Activated CD4-positive, alpha-beta T cell treated with anti-CD3 and anti-CD28 coated beads for 1 hour (primary cell): ENCODE measurements at places on chromosomes 11 and 22.

DNA sequence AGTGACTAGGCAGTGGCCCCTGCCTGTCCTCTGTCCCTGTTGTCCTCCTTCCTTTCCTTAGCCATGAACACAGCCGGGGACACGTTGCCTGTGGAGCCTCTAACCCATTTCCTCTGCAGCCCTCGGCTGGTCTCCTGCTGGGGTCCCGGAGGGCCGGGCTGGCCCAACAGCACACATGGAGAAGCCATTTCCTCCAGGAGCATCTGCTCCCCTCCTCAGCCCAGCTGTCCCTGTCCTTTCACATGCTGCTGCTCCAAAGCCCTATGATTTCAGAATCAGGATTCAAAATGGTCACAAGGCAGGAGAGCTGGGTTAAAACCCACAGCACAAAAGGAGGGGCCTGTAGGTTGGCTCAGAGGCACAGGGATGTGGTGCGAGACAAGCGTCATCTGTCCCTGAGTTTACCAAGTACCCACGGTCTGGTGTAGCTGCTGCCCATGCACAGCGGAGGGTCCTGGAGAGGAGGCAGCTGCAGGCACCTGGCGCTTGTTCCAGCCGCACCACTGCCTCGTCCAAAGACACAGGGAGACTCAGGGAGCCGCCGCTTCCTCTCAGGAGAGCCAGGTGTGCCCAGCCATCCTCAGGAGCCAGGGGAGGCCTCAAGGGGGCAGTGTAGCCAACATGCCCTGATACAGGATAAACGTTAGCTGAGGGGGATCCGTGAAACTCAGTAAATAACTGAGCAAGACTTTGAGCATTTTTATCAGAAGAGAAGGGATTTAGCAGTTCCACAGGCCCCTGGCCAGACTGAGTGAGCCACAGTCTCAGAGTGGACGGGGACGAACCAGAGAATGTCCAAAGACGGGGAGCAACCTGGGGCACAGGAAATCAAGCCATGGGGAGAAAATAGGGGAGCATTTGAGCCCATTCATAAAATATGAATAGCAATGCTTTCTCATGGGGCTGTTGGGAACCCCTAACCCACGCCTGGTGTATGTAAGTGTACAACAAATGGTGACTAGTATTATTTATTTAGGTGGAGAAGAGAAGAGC, 3.9 kb upstream of the VSIG10L2 start:
- DNase-seq = peak; percentile 23

GRCh38 chr22:31954535-31955523, 10.5 kb downstream of the YWHAH start:
- DNase-seq = no peak

DNA sequence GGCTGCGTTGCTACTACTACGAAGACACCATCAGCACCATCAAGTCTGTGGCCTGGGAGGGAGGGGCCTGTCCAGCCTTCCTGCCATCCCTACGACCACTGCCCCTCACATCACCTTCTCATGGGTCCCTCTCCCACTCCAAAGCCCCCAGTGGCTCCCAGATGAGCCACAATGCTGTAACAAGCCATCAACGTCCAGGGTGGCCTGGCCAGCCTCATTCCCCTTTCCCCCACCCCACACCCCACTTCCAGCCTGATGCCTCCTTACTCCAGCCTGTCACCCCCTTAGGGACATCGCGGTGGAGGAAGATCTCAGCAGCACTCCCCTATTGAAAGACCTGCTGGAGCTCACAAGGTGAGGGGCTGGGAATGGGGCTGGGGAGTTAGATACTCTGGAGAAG, 14.9 kb downstream of the NCF4 start:
- no peak for DNase-seq

- DNase-seq = no peak
These were observed 453.7 kb downstream of the INSC start for GRCh38 chr11:15568440-15568839.

DNA sequence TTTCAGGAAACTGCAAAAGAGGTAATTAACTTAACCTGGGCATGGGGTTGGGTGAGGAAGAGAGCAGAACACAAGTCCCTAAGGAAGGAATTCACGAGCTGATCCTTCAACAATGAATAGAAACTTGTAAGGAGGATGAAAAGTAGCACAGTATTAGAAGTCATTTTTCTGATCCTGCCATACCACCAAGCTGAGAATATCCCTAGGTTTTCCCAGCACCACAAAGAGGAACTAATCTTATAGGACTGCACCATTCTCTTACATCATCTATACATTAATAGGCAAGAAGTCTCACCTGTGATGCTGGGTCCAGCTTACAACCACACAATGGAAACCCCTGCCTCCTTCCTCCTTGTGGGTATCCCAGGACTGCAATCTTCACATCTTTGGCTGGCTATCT, at the start of gene OR52I1:
Gene OR52I1, plus strand, starts transcription at position 301 of the 400 bp plus-strand sequence. Its CDS starts 0 bp downstream, at position 301.
- no peak for DNase-seq

GRCh38 chr11:48001438-48002021, 21.2 kb downstream of the PTPRJ start:
- DNase-seq = peak; percentile 74

GRCh38 chr11:134560066-134560465, 148.0 kb upstream of the B3GAT1 start:
- DNase-seq = no peak

DNA sequence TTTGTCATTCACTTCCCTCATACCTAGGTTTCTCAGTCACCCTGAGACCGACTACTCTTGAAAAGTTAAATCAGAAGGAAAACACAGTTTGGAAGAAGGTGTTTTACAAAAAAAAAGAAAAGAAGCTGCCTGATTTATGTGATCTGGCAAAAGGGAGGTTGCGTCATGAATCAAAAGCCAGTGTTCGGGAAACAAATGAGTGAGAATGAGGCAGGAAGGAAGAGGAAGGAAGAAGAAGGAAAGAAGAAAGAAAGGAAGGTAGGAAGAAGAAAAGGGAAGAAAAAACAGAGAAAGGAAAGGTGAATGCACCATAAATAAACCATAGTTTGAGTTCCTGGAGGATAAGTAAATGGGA, 314.6 kb downstream of the BLID start:
- no peak for DNase-seq

DNA sequence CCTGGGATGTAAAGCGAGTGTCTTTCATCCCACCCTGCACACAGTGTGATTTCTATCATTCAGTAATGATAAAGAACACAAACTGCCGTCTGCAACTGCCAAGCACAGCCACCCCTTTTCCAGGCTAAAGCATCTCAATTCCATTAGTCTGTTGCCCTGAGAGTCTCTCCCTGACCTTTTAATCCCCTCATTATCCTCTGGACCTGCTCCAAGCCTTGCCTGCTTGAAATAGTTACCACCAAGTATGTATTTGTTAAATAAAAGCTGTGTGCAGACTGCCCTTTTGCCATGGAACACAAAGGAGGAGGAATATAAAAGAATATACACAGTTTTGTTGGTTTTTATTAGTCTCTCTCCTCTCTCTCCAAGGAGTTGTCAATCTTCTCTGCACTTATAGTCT, 13.0 kb downstream of the GRAP2 start:
- no peak for DNase-seq

GRCh38 chr11:35937700-35938099, 6.2 kb upstream of the LDLRAD3 start:
- DNase-seq = no peak

DNA sequence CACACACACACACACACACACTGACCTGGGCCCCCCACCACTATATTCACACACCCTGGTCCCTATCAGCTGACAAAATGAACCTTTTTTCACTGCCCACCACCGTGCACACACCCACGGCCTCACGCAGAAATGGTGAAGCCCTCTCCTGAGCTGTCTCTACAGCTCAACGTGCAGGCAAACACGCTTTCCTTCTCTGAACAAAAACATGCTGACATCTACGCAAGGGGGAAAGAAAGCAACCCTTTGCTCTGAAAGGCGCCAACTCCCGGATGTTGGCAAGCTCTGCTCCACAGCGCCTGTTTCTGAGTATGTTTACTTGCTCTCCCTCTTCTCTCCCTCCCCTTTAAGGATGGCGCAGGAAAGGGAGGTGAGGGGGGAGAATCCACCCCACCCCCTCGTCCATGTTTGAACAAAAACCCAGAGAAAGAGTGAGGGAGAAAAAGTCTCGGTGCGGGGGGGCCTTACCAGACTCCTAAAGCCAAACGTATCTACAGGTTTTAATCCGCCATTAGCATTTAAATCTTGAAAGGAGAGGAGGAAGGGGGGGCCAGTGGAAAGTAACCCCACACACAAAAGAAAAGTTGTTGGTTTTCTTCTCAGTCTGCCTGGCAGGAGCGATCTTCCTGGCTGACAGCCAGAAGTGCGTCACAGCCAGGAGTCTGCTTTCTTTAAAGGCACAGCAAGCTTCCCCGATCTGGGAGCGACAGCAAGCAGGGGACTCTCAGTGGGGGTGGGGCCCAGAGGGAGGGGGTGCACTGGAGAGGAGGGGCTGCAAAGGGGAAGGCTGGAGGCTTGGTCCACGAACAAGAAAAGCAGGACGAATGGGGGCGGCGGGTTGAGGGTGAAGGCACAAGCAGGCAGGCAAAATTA, 39.6 kb downstream of the NUMA1 start:
- DNase-seq = peak; percentile 68

- no peak for DNase-seq
These were observed 469.8 kb upstream of the KIRREL3 start for GRCh38 chr11:127470306-127470884.
